Right lung (tissue), 10 donors: ENCODE measurements at places on chromosomes 4 and X.

- peak; percentile 49 for DNase-seq
These were observed 1.3 kb downstream of the PCDH7 start for GRCh38 chr4:30721185-30722091.

GRCh38 chr4:36243355-36244256 lies 708 bp downstream of the ARAP2 start:
- peak; percentile 24 for DNase-seq

DNA sequence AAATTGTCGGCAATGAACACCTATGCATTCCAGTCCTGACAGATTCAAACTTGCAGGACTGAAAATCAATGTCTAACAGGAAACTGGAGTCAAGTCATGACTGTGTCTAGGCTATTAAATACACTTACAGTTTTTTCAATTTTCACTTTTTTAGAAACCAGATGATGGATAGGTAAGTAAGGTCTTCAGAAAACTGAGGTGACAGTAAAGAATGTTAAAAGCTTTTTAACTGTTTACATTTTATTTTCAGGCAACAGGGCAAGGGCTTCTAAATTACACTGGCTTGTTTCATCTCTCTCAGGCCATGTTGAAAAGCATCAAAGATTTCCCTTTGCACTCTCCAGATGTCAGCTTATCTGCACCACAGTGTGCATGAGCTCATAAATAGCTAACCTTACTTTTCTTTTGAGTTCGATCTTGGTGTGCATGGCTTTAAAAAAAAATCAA lies 65.2 kb downstream of the SEC24D start:
- DNase-seq = no peak

- DNase-seq = no peak
These were observed 342.8 kb upstream of the F9 start for GRCh38 chrX:139187738-139188137.

DNA sequence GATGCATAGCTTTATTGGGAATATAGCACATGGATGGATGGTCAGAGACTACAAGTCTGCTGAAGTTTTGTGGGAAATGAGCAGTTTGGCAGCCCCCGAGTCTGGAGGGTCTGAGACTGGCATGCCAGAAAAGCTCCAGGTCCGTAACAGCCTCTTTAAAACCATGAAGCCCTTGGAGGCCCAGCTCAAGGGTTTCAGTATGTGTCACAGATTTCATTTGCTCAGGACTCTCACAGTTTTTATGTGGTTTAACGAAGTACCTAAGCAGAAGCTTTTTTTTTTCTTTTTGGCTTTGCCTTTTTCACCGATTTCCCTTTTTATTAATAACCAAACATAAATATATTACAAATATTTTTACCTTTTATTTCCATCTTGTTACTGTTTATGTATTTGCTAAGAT lies 30.6 kb upstream of the TMEM184C start:
- DNase-seq = no peak

DNA sequence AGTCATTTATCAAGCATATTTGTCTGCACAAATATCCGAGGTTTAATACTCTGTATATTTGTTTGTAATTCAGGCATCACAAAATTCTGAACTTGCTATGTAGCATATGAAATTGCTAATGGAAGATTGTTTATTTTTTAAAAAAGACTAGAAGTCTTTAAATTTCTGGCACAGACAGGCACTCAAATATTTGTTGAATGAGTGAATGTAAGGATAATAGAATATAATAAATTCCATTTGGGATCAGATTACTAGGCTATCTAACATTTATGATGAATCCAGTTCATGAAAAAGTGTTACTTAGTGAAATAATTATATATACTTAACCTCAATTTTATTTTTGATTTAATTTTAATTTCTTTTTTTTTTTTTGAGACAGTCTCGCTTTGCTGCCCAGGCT lies 30.4 kb upstream of the TEC start:
- DNase-seq = no peak
